ENCODE measurements at places on chromosomes 1 and 21.
A peak's percentile ranks its signal among the peaks of the same experiment; 100 is the strongest.

DNA sequence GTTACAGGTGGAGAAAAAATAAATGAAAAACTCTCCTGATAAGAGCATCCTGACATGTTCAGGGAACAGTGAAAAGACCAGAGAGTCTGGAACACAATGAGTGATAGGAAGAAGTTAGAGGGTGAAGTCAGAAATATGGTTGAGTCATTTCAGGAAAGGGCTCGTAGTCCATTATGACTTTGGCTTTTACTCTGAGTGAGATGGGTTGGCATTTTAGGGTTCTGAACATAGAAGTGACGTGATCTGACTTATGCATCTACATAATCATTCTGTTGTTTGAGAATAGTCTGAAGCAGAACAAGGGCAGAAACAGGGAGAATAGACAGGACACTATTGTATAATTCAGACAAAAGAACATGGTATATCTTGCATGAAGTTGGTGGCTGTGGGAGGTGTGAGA, 5.8 kb downstream of the HMCN1 start:
- DNase-seq = no peak

GRCh38 chr1:210937846-210938245, 196.1 kb downstream of the KCNH1 start:
- no peak for DNase-seq

DNA sequence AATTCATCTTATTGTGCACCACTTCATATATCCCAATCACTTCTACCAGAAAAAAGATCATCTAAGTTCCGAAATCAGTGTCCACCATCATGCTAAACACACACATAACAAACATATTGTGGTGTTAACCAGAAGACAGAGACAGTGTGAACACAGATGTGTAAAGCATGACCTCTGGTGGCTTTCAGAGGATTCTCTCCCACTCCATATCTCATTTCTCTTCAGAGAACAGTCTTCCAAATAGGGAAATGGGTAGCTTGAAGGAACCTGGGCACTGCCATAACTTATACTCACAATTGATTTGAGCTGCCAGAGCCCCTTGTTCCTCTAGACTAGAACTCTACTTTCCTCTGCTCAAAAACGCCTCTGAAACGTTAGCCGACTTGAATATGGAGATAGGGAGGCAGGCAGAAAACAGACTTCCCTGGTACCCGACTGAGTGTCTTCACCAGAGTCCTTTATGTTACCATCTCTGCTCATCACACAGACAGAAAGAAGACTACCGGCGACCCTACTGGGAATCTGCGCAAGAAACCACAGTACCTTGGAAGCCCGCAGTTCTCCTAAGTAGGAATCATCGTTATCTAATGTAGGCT, 1.8 kb upstream of the ELAPOR1 start:
- DNase-seq = peak; percentile 28

GRCh38 chr1:41856944-41857285, 61.8 kb downstream of the HIVEP3 start:
- no peak for DNase-seq

DNA sequence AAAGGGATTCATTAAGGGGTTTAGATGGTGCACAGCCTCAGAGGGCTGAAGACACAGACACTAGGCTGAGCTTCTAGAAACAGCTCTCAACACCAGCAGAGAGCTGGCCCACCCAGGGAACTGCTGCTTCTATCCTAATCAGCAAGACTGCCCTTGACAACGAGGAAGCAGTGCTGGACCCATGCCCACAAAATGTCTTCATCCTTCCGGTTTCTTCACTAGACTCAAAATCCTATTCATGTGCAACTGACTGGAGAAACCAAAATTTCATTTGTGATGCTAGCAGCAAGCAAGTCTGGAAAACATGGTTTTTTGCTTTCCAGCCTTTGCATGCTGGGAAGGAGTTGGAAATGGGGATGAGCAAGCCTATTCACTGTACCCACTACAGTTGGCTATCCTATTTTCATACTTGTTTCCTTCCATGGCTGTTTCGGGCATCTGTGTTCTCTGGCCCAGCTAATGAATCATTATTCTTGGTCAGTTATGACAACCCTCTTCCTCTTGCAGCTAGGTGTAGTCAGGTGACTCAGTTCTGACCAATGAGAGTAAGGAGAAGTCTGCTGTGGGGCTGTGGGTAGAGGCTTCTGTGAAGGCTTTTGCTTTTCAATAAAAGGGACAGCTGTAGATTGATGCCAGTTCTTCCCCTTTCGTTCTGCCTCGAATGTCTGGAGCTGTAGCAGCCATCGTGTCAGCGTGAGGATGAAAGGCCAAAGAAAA, 14.6 kb upstream of the TMEM61 start:
- DNase-seq = peak; percentile 69

DNA sequence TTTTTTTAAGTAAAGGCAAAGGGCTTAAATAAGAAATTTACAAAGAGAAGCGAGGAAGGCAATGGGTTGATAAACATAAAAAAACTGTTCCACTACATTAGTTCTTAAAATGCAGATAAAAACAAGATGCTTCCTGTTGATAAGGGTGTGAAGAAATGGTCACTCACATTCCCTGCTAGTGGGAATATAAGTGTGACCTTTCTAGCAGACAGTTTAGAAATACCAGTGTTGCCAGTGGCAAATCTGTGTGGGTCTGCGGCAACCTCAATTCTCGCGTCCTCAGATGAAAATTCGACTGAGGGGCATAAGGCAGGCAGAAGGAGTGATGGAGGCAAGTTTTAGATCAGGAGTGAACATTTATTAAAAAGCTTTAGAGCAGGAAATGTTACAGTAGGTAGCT, 151.1 kb downstream of the NTNG1 start:
- no peak for DNase-seq

- no peak for DNase-seq
Observed at GRCh38 chr21:42340187-42341050, 10.4 kb downstream of the TFF2 start.

DNA sequence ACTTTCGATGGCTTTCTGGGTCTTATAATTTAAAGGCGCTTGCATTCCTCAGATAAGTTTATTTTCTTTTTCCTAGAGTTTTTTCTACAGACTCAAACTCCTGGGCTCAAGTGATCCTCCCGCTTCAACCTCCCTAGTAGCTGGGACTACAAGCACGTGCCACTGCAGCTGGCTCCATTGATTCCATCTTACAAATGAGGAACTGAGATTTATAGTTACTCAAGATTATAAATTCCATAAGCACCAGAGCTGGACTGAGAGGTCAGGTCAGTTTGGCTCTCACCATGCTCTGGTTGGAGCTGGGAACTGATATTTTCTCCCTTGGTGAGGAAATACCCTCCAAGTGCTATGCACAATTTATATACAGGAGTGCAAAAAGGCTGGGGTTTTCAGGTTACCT, 13.4 kb upstream of the PRPF38B start:
- DNase-seq = no peak

- no peak for DNase-seq
Observed at GRCh38 chr1:97364086-97364485, 556.7 kb downstream of the DPYD start.

GRCh38 chr1:164718821-164719220, 159.8 kb downstream of the PBX1 start:
- DNase-seq = no peak

- DNase-seq = no peak
Observed at GRCh38 chr1:198519639-198520501, 20.6 kb downstream of the ATP6V1G3 start.

- DNase-seq = peak; percentile 20
Observed at GRCh38 chr1:33641104-33641830, 168.8 kb downstream of the ZSCAN20 start.

GRCh38 chr1:113792986-113793385, 19.3 kb downstream of the RSBN1 start:
- DNase-seq = no peak

GRCh38 chr21:38182370-38182985, 74.3 kb upstream of the KCNJ15 start:
- DNase-seq = no peak

GRCh38 chr1:65398083-65398482, 22.4 kb upstream of the LEPR start:
- DNase-seq = no peak

GRCh38 chr1:6108937-6109614, 63.4 kb downstream of the KCNAB2 start:
- peak; percentile 57 for DNase-seq

DNA sequence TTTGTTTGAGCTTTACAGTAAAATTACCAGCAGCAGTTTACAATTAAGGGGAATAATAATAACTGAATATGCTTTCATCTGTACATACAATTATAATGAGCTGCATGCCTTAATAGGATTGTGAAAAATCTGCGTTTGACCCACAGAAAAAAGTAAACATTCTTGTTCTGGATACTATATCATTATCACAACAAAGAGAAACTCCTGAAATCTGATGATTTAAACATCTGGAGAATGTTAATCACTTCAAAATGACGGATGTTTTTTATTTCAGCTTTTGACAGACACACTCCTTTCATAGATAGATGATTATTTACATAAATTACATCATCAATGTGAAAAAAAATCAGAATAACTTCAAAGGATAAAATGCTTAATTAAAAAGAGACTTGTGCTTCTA, 58.5 kb downstream of the TYW3 start:
- no peak for DNase-seq

DNA sequence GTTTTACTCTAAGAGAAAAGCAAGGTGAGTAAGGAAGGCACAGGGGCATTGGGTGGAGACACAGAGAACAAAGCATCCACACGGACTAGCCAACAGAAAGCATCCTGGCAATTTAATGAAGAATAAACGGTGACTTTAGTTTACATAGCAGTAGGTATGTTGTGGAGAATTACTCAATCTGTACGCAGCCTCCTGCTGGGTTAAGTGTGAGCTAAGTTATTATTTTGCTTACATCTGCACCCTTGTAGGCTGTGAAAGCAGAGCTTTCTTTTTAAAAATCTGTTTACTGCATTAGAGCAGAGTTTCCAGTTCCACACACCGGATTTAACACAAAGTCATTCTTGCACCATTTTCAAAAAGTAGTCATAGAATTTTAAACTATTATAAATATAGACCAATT, 144.5 kb downstream of the AKT3 start:
- DNase-seq = no peak

GRCh38 chr1:55213151-55213884, 1.8 kb downstream of the USP24 start:
- DNase-seq = peak; percentile 47

DNA sequence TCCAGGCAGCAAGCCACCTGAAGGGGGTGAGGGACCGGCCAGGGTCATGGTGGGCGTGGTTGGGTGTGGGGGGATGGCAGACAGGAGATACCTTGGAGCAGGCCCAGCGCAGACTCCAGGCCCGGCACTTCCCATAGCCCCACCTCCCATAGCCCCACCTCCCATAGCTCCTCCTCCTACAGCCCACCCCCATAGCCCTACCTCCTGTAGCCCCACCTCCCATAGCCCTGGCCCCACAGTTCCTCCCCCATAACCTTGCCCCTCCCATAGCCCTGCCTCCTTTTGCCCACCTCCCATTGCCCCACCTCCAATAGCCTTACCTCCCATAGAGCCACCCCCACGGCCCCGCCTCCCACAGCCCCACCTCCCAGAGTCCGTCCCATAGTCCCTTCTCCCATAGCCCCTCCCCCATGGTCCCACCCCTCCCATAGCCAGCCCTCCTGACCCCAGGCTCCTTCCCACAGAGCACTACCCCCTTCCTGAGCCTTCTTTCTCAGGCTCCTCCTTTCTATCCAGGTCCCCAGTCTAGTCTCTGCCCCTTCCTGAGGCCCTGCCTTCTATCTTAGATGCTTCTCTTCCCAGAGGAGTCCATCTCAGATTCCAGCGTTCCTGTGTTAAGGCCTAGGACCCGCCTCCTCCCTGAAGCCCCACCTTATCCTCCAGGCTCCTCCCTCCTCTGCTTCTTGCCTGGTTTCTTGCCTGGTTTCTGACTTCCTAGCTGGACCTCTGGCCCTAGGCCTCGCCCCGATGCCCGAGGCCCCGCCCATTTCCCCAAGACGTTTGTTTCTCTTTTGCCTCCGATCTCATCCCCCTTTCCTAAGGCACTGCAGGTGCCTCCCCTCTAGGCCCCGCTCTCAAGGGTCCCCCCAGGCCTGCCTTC, 46.8 kb downstream of the PTPRU start:
- DNase-seq = peak; percentile 64

DNA sequence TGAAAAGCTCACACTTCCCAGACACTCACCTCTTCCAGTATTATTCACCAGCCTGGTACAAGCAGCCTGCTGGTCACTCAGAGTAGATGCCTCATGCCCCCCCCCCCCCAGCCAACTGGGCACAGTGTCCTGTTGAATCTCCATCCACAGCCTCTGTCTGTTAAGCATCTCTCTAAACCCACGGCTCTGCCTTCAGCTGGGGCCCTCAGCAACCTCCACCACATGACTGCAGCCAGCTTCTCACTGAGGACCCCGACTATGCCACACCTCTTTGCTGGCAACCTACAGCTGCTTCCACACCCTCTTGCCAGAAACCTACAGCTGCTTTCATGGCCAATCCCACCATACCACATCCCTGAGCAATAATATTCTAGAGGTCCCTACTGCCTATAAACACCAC, 113.1 kb downstream of the RHOU start:
- DNase-seq = no peak

GRCh38 chr1:8004803-8005573, 21.1 kb downstream of the ERRFI1 start:
- no peak for DNase-seq

DNA sequence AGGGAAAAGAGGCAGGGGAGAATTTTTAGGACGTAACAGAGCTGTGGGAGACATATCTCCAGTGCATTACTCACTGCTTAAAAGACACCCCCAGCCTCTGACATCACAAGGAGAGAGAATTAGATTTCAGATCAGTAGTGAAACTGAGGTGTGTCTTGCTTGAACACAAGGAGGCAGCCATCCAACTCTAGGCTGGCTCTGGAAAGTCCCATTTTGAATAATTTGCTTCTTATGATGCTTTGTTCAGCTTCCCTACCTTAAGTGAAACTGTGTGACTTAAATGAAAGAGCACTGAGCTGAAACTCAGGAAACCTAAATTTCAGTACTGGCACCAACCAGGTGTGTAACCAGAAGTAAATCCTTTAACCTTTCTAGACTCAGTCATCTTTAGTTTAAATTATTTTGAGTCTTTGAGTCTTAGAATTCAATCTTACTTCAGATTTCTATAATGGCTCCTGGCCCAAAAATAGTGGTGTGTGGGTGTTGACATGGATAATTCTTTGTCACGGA, 251.6 kb upstream of the SGIP1 start:
- DNase-seq = peak; percentile 62

GRCh38 chr1:34140011-34140676, 24.9 kb downstream of the CSMD2 start:
- DNase-seq = peak; percentile 31

DNA sequence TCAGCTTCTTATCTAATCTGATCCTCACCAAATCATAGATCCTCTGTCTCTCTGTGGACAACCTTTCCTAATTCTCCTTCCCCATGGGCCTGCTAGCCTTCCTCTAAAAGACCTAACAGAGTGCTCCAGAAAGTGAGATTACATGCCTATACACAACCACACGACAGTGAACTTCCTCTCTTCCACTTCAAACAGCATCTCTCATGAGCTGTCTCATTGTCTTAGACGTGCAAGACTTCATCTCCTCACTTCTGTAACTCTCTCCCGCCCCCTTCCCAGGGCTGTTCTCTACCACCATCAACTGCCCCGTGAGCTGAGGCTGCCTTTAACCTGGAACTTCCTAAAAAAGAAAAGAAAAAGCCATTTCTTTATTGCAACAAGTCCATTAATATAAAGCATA, 14.1 kb upstream of the A3GALT2 start:
- no peak for DNase-seq
